Foreskin melanocyte (primary cell): ENCODE measurements at places on chromosomes 16 and 17.

DNA sequence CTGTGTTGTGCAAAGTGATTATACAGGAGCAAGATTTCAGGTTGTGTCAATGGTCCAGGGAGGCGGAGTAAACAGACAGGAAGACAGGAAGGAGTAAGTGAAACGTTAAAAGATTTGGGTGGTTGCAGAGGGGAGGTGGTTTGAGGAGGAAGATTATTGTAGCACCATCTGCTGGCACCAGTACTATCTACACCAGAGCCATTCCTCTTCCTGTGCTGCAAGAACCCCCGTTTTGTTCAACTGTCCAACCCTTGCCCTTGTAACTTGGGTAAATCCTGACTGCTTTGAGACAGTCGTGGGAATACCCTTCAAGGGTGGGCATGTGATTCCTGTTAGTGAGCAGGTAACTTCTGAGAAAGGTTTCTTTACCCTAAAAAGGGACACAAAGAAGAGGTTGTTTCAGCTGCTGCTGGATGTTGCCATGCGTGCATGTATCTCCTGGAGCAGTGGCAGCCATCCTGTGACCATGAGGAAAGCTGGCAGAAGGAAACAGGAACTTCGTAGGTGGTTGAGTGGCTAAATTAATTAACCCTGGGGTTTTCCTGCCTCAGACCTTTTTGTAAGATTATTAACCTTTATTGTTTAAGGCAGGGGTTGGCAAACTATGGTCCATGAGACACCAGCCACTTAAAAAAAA is 124.1 kb downstream of the PRKCA start:
- no peak for DNase-seq

- DNase-seq = no peak
These were observed 241.0 kb downstream of the GSG1L start for GRCh38 chr16:27822529-27822928.

DNA sequence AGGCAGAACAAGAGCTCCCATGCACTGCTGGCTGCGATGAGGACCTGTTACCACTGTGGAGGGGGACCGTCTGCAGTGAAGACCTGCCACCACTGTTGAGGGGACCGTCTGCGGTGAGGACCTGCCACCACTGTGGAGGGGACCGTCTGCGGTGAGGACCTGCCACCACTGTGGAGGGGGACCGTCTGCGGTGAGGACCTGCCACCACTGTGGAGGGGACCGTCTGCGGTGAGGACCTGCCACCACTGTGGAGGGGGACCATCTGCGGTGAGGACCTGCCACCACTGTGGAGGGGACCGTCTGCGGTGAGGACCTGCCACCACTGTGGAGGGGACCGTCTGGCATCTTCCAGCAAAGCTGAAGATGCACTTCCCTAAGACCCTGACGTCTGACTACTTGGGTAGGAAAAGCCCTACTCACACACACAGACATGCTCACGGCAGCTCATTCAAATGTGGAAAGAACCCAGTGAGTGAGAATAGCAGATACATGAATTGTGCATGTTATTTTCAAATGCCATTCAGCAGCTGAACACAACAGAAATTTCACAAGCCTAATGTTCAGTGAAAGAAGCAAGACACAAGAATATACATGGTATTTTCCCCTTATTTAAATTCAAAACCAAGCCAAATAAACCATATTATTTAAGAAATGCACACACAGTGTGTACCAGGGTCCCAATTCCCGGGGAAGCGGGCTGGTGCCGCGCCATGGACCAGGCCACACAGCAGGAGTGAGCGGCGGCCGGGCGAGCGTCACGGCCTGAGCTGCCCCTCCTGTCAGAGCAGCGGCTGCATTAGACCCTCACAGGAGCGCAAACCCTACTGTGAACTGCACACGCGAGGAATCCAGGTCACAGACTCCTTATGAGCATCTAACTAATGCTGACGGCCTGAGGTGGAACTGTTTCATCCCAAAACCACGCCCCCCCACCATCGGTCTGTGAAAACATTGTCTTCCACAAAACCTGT is 64.2 kb upstream of the METRNL start:
- no peak for DNase-seq

GRCh38 chr16:16075488-16076422 is 126.3 kb downstream of the ABCC1 start:
- no peak for DNase-seq

GRCh38 chr16:81767987-81768592 is 11.0 kb upstream of the PLCG2 start:
- DNase-seq = no peak

GRCh38 chr16:53457670-53458069 is 23.4 kb downstream of the RBL2 start:
- DNase-seq = no peak

GRCh38 chr17:73203788-73204479 is 11.1 kb downstream of the COG1 start:
- DNase-seq = no peak

GRCh38 chr17:72726936-72727335 is 365.6 kb downstream of the SLC39A11 start:
- no peak for DNase-seq

DNA sequence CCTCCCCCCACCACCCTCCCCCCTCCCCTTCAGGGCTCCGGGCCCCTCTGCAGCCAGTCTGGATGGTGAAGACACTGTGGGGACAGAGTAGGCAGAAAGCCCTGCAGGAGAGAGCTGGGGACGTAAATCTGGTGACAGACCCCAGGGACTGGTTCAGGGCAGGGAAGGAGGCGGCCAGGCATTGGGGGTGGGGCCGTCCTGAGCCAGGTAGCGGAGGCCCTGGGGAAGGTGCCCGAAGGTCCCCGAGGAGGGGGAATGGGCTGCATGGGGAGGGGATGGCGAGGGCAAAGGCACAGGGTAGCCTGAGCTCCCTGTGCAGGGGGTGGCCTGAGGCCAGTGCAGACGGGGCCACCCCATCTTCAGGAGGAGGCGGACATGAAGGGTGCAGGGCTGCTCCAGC is 26.3 kb upstream of the CACNA1H start:
- DNase-seq = no peak

DNA sequence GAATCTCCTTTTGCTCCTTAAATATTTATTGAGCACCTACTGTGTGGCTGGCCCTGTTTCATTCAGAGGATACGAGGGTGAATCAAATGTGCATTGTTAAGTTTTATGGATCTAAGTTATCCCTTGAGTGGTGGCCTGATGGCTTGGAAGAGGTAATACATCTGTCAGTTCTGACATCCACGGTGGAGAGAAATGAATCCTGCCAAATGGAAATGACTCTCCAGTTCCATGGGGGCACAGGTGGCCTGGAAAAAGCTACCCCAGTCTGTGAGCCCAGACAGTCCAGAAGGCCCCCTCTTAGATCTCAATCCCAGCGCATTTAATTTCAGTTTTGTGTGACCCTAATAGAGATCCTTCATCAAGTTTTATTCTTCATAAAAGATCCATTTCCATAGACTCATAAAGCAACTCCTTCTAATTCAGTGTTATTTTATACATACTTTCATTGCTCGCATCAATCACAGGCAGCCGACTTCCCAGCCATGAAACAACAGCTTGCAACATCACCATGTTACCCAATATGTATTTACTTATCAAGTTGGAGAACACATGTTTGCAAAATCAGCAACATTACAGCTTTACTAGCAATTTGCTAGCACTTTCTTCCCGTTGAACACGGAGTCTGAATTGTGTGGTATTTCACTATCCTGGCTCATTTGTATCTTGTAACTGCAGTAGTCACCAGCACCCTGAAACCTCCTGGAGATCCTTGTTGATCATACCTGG is 334.8 kb upstream of the HSBP1 start:
- DNase-seq = no peak
